ENCODE measurements at places on chromosomes 3 and 15.

- no peak for DNase-seq
Observed at GRCh38 chr3:59320080-59320479, 270.3 kb upstream of the CFAP20DC start.

DNA sequence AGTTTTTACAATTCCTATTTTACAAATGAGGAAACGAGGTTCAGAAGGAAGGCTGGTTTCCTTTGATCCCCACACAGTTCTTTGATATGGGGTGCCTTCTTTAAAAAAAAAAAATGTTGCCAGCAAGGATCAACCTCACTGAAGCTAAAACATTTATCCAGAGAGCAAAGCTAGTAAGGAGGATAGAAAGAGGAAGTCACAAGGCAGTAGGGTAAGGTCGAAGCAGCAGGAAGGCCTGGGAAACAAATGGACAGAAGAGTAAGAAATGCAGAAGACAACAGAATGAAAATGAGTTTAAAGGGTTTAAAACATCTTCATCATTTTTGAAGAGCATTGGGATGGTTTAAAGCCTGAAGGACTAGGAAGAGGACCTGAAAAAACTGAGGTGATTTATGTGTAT is 30.6 kb upstream of the CP start:
- DNase-seq = no peak

DNA sequence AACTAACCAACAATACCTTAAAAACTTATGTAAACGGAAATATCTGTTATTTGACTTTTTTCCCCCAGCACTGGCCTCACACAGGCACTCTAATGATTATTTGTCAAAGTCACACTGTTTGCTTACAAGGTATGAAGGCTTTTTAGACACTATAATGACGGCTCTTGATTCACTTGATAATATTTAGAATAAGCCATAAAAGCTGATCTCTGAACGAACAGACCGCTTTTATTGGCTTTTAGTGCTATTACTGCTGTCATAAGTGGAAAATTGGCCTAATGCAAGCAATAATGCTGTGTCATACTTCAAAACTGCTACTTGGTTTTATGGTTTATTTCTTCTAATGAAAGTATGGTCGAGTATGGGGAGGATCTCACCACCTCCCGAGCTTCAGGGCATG is 35.1 kb downstream of the MDFIC2 start:
- no peak for DNase-seq

- DNase-seq = no peak
Observed at GRCh38 chr15:87959662-87960061, 296.9 kb downstream of the NTRK3 start.

DNA sequence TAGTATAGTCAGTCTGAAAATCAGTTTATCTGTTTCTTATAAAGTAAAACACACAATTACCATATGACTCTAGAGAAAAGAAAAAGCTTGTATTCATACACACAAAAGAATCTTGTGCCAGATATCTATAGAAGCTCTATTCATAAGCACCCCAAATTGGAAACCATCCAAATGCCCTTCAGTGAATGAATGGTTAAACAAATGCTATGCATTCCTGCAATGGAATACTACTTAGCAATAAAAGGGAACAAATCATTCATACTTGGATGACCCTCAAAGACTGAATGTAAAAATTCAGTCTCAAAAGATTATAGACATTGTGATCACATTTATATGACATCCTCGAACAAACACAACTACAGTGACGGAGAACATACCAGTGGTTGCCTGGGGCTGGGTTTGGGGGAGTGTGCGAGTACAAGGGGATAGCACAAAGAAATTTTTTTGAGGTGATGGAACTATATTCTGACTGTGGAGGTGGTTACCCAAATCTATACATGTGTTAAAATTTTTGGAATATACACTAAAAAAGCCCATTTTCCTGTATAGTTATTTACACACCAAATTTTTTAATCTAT is 680.6 kb downstream of the NTRK3 start:
- DNase-seq = no peak

- no peak for DNase-seq
Observed at GRCh38 chr3:168371846-168372245, 276.1 kb upstream of the GOLIM4 start.

DNA sequence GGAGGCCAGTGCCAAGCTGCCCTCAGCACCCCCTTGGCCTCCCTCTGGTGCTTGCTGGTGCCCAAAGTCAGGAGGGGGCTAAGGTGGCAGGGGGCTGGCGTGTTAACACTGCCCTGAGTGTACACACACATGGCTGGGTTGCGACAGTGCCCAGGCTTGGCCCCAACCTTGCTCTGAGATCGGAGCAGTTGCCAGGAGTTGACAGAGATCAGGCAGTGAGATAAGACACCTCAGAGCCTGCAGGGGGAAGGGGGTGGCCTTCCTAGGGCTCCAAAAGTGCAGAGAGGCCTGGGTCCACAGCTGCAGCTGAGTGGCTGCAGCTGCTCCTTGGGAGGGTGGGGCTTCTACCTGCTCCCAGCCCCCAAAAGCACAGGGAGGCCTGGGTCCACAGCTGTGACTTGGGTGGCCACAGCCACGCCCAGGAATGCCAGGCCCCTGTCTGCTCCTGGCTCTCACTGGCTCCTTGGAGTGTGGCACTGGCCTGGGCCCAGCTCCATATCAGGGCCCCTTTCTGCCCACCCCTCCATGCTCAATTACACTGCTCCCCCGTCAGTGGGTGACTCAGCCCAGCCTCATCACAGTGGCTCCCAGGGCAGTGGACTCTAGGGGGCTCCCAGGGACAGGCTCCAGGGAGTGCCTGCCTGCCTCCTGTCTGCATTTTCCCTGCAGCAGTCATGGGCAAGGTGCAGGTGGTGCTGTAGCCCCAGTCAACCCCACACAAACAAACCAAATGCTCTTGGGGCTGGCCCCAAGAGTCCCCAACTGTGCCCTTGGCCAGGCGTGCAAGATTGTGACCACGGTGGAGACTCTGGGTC is 56.4 kb upstream of the C15orf39 start:
- DNase-seq = no peak

GRCh38 chr3:112539825-112540650 is 21.7 kb downstream of the ATG3 start:
- no peak for DNase-seq

GRCh38 chr3:83890763-83891135 is 1068.0 kb upstream of the CADM2 start:
- DNase-seq = no peak

DNA sequence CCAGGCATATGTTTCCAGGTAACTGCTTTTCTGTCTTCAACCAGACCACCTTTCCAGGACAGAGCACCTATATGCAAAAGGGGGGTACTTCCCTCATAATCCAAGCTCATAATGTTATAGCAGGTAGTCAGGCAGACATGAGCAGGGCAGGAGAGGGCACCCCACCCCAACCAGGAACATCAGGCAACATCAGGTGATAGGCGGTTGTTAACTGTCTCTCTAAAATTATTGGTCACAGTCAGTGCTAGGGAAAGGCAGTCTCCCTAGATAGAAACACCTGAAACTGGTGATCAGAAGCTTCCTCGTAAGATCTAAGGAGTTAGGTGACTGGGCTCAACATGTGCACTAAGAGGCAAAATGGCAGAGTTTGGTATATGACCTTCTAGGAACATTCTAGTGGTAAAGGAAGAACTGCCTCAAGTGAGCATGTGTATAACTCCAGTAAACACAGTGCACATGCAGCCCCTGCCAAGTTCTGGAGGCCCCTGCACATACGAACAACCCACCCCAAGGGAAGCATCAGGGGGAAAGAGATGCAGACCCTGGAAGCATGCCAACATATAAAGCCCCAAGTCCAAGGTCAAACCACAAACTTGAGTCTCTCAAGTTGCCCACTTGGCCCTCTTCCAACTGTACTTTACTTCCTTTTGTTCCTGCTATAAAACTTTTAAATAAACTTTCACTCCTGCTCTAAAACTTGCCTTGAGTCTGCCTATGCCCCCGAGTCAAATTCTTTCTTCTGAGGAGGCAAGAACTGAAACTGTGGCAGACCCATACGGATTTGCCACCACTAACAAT is 270.9 kb downstream of the ULK4 start:
- no peak for DNase-seq

DNA sequence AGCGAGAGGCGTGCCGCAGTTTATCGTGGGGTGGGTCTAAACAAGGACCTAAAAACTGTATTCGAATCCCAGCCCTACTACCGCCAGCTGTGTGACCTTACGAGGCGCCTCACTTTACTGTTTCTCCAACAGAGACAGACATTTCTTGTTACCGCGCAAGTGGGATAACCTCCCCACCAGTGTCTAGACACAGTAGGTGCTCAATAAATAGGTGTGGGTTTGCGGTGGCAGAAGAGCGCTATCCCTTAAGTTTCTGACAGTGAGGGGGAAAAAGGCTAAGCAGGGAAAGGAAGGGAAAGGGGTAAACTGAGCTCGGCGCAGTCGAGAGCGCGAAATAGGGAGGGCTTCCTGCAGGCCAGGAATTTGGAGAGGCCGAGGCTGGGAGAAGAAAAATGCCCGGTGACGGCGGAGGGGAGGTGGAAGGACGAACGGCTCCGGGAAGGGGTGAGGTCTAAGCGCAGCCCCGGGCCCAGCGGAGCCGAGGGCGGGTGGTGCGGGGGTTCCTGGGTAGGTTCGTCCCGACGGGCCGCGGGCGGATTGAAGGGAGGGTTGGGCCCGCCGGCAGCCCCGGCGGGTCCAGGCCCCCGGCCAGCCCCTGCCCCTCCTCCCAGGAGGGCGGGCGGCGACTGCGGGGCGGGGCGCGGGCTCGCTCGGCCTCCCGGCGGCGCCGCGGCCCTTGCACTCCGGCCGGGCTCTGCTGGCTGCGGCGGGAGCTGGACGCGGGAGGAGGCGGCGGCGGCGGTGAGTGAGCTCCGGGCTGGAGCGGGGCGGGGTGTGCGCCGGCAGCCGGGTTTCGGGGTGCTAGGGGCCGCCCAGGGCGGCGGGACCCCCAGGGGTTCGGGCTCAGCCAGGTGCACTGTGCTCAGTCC is at the start of gene CGNL1:
Gene CGNL1 (plus strand): TSS at position 679 of the 869 bp plus-strand sequence. CDS start 61,495 bp downstream, outside the sequence.
- no peak for DNase-seq

DNA sequence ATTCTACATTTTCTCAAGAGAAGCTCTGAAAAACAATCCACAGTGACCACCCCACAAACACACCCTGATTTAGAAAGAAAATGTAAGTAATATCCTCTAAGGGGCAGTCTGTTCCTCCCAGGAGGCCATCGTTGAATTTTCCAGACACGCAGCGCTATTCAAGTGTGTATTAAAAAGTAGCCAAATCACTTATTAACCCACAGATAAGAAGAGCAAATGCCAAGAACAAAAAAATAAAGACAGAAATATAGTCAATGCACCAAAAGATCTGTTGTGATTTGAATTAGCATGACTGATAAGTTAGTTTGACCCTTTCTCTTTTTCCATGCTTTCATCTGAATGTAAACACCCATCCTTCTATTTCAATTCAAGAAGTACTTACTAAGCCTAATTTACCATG is 622.8 kb upstream of the ZNF385D start:
- DNase-seq = no peak

- DNase-seq = peak; percentile 46
Observed at GRCh38 chr15:78264304-78265136, at the start of gene DNAJA4. Gene DNAJA4, plus strand, starts transcription at chr15:78264562. Its CDS starts 202 bp downstream, at chr15:78264764.

- peak; percentile 7 for DNase-seq
Observed at GRCh38 chr3:189941679-189942078, 179.0 kb downstream of the P3H2 start.

DNA sequence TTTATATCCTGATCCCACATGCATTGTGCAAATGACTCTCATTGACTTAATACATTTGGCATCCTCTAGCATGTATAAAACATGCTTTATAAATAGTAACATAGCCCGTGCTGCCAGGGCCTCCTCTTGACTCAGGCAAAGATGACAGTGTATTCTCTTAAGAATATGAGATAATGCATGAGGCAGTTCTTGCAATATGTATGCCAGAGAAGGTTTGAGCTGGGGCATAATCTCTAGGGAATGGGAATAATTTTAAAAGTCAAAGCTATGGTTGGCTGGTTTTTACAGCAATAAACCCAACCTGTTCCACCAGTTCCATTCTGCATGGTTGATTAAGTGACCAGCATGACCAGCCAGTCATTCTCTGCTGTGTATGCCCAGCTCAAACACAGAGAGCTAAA is 179.0 kb upstream of the PFN2 start:
- DNase-seq = no peak

GRCh38 chr15:80643431-80643951 is 51.6 kb upstream of the ABHD17C start:
- no peak for DNase-seq

GRCh38 chr3:132879656-132880055 is 157.4 kb upstream of the NPHP3 start:
- DNase-seq = no peak

GRCh38 chr15:52243697-52244555 is 51.7 kb downstream of the MYO5C start:
- DNase-seq = no peak

GRCh38 chr3:42266085-42266484 is at the start of gene CCK:
Gene CCK, minus strand, starts transcription at chr3:42266185. Its CDS starts 2,555 bp downstream, at chr3:42263630.
- no peak for DNase-seq

DNA sequence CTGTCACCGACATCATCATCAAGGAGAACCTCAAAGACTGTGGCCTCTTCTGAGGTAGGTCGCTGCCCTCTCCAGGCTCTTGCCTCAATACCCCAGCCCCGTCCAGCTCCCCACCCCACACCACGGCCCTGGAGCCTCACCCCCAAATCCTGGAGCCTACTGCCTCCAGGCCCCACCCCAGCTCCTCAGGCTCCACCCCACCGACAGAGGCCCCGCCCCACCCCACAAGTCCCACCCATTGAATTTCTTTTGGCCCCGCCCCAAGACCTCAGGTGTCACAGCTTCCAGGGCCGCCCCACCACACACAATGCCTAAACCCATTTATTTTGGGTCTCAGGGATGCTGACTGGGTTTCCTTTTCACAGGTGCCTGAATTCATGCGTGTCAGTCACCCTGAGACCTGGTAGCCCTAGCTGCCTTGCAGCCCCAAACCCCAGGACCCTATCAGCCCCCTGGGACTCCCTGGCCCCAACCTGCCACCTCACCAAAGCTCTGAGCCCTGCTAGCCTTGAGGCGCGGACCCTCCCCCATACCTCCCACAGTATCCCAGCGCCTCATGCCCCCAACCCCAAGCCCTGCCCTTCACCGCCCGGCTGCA is 3.6 kb downstream of the GNAT1 start:
- DNase-seq = no peak

GRCh38 chr3:65776494-65776893 is 262.2 kb downstream of the MAGI1 start:
- no peak for DNase-seq

GRCh38 chr3:49277383-49277775 is 347 bp upstream of the C3orf62 start:
- no peak for DNase-seq

GRCh38 chr15:54559405-54560069 is 581.3 kb downstream of the UNC13C start:
- no peak for DNase-seq

GRCh38 chr15:89333959-89334509 is 590 bp downstream of the POLG start:
- no peak for DNase-seq

GRCh38 chr3:140164922-140165590 is 230.1 kb downstream of the CLSTN2 start:
- no peak for DNase-seq

GRCh38 chr3:40782111-40782721 is 257.5 kb downstream of the ZNF621 start:
- no peak for DNase-seq
